ENCODE measurements at places on chromosomes 12 and 14. TPM values are rescaled to one million over a fixed set of nuclear protein-coding genes. Genes with fewer than 3 reads are reported as not detected.
A peak's percentile ranks its signal among the peaks of the same experiment; 100 is the strongest.

The PCNX1 gene
- total RNA-seq = 35.2 TPM

The VRTN gene
- total RNA-seq = not detected

GRCh38 chr14:58571769-58572472, 65.8 kb upstream of the DACT1 start:
- no peak for DNase-seq

DNA sequence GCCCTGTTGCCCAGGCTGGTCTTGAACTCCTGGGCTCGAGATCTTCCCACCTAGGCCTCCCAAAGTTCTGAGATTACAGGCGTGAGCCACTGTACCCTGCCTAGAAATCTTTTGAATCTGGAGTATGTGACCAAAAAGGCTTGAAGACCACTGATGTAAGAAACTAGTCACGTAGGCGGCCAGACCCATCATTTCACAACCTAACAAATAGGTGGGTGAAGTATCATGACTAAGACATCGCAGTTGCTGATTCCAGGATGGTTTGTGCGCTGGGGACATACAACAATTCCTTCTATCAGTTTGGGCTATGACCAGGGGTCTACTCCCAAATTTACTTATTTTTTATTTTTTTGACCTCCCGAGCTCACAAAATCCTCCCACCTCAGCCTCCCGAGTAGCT, 11.8 kb upstream of the CDK2AP1 start:
- no peak for DNase-seq

GRCh38 chr14:55245657-55246268, 25.5 kb upstream of the FBXO34 start:
- DNase-seq = no peak

The GOLT1B gene
- total RNA-seq = 17.5 TPM

DNA sequence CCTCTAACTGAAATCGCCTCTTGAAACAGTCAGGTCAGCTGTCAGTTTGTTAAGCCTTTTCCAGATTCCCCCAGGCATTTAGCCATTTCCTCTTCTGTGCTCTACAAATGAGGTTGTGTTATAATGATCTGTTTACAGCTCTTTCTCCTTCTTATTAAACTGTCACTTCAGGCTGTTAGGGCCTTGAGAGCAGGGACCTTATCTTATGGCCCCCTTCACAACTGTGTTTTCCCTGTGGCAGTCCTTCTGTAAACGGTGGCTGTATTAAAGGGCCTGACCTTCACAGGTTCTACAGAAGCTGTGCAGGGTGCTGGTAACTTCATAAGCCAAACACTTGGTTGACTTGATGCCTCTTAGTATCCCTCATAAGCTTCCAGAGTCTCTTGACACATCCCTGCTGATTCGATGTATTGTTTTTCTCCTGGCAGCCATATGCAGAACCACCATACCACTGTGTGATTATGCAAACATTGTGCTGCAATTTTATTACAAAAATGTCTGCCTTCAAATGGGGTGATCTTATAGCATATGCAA, 104.7 kb downstream of the PLEKHA5 start:
- DNase-seq = no peak

The ESPL1 gene
- total RNA-seq = 0.36 TPM

DNA sequence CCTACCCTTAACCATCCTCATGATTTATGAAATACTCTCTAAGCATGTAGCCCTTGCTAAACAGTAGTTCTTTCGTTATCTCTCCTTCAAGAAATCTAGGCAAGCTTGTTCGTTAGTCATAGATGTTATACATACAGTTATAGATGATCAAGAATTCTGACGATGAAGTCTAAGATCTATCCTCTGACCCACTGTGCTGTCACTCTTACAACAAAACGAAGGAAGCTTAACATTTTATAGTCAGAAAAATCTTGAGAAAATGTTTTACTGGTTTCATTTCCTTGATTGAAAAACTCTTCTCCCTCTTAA, 68.9 kb downstream of the SPPL3 start:
- no peak for DNase-seq

The VWF gene
- total RNA-seq = 250 TPM

- peak; percentile 80 for DNase-seq
These were observed at the start of gene ACACB for GRCh38 chr12:109115758-109116610. Gene ACACB (plus strand): TSS chr12:109116587. CDS start chr12:109139406, 22,819 bp downstream.

DNA sequence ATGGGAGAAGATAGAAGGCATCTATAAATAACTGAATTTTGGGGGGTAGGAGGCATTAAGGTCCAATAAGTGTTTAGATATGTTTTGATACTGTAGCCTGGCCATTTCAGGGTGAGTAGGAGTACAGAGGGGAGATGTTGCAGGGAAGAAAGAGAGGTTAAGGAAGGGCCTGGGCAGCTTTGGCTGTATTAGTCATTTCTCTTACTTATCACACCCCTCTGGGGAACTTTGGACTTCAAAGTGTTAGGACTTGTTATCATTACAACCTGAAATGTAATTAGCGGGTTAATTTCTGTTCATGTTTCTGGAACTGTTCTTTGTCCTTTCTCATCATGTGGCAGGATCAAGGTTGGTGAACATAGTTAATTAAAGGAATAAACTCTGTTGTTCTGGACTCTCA, 40.3 kb downstream of the SUSD6 start:
- DNase-seq = no peak
